ENCODE measurements at places on chromosomes 5 and 9. TPM values are rescaled to one million over a fixed set of nuclear protein-coding genes. Genes with fewer than 3 reads are reported as not detected.

The PTGDS gene
- total RNA-seq, result 477 TPM

The PROB1 gene
- 1.9 TPM for total RNA-seq

The EIF4E1B gene
- not detected for total RNA-seq

The ANKRD34B gene
- 0.35 TPM for total RNA-seq

The C9orf152 gene
- 27.6 TPM for total RNA-seq

The PDE6A gene
- total RNA-seq, result 0.09 TPM

The HAPLN1 gene
- total RNA-seq, result 0.12 TPM

The ENC1 gene
- 15.0 TPM for total RNA-seq

The WDR70 gene
- total RNA-seq, result 24.7 TPM

The SLC25A2 gene
- 0.64 TPM for total RNA-seq

GRCh38 chr5:147162740-147163139, 72.1 kb upstream of the STK32A start:
- DNase-seq, result no peak

GRCh38 chr5:97874491-97874890, 691.4 kb upstream of the RIOK2 start:
- no peak for DNase-seq

DNA sequence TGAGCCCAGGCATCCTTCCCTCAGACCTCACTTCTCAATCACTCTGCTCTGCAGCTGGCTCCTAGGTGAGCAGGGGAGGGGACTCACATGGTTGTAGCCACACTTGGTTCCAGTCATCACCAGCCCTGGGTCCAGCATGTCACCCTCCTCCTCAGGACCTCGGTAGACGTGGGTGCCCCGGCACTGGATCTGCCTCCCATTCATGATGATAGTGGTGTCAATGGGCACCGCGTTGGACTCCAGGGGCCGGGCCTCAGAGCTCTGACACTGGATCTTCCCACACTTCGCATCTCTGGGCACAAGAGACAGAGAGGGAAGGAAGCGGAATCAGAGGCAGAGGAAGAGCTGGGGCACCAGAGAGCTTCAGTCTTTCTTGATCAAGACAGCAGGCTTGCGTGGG, 32.9 kb downstream of the NIPAL4 start:
- no peak for DNase-seq

DNA sequence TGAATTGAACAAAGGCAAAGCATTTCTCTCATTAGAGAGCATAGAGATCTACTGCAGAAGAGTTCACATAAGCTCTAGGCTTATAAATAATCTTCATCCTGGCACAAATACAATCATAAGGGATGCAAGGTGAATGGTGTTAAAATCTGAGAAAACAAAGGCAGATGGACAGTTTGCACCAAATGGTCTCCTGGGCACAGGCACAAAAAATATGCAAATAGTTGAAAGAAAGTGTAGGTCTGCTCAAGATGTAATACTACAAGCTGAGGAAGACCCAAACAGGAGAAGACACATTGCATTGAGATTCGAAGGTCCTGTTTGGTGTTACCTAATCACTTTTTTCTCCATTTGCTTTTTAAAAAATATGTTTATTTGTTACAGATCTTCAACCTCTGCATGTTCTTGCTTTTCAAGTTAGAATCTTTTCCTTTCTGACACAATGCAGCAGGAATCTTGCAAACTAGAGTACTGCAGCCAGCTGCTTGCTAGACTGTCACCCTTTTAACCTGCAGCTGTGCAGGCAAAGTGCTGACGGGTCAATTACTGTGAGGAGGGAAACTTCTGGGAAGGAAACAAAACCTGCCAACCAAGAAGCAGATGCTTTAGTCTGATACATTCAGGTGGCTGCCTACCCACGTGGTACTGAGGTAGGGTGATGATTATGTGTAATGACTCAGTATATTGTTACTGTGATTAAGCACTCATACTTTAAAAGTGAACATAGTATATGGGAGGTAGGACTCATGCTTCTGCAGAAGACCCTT, 1048.6 kb upstream of the SEMA6A start:
- DNase-seq, result no peak

- DNase-seq, result no peak
Measured at GRCh38 chr9:21267485-21268346, 27.9 kb upstream of the IFNA14 start.

DNA sequence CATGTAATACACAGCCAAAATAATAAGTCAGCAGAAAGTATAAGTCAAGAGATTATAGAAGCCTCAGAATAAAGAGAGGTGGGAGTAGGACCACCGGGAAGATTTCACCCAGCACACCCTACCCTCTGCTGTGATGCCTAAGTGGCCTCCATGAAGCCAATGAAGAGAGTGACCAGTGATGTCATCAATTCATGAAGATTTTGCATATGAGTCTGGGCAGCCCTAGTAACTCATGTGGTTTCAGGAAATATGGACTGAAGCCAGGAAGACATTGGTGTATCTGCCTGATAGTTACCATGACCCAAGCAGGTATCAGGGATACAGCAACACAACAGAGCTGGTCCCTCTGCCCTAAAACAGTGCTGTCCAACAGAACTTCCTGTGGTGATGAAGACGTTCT, 135.3 kb downstream of the ADAMTS12 start:
- DNase-seq, result no peak

DNA sequence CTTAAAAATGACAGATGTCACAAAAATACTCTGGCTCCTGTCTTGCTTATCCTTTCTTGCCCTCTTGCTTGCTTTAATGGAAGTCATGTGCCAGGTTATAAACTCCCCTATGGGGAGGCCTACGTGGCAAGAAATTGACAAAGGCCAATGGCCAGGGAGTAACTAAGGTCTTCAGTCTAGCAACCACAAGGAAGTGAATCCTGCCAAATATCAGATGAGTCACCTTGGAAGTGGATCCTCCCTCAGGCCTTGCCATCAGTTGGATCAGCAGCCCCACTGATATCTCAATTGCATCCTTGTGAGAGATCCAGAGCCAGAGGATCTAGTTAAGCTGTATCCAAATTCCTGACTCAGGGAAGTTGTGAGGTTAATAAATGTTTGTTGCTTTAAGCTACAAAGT, 82.8 kb downstream of the CAAP1 start:
- no peak for DNase-seq

GRCh38 chr9:79868567-79869189, 296.9 kb downstream of the TLE4 start:
- no peak for DNase-seq

- no peak for DNase-seq
Measured at GRCh38 chr5:52134013-52134650, 653.6 kb upstream of the ITGA1 start.

DNA sequence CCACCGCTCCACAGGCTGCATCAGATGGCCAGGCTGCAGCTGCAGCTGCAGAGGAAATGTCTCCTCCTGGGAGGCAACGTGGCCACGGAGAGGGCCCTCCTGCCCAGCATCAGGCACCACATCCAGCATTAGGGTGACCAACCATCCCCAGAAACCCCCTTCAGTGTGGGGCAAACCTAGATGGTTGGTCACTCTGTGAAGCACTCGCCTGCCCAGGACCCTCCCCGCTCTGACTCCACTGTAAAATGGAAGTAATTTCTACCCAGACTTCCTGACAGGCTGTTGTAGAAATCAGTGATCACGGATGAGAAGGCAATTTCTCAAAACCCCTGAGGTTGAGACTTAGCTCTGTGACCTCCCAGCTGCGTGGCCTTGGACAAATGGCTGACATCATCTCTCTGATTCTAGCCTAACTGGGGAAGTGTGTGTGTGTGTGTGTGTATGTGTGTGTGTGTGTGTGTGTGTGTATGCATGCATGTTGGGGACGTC, 31.6 kb downstream of the B4GALT1 start:
- no peak for DNase-seq

DNA sequence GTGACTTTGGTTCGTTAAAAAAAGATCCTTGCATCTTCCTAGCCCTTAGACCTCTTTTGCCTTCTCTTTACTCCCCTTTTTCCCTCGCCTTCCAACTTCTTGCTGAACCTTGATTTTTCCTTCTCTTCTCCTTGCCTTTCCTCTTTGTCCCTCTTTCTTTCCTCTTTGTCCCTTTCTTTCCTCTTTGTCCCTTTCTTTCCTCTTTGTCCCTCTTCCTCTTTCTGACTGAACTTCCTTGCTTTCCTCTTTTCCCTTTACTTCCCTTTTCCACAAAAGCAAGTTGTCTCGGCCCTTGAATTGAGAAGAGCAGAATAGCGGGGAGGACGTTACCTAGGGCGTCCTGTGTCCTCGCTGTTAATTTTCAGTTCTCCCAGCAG, 1.4 kb upstream of the MLLT3 start:
- DNase-seq, result no peak

GRCh38 chr5:9733486-9733885, 103.3 kb upstream of the TAS2R1 start:
- no peak for DNase-seq

GRCh38 chr5:15620501-15620900, 120.5 kb downstream of the FBXL7 start:
- no peak for DNase-seq

DNA sequence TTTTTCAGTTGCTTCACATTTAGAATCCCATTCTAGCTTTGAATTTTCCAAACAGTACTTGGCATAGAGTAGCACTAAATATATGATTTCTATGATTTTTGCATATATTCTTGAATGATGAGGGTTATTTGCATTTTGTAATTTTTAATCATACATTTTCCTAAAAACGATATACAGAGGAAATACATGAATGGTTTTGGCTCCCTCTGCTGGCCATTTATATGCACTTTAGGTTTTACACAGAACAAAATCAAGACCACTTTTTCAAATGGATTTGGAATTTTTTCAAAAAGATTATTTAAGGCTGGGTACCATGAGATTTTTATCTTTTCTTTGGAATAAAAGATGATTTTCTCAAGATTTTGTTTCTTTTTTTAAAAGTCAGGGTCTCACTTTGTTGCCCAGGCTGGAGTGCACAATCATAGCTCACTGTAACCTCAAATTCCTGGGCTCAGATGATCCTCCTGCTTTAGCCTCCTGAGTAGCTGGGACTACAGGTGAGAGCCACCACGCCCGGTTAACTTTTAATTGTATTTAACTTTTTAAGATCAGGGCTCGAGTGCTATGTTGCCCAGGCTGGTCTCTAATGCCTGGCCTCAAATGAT, 16.7 kb upstream of the COMMD10 start:
- DNase-seq, result no peak

DNA sequence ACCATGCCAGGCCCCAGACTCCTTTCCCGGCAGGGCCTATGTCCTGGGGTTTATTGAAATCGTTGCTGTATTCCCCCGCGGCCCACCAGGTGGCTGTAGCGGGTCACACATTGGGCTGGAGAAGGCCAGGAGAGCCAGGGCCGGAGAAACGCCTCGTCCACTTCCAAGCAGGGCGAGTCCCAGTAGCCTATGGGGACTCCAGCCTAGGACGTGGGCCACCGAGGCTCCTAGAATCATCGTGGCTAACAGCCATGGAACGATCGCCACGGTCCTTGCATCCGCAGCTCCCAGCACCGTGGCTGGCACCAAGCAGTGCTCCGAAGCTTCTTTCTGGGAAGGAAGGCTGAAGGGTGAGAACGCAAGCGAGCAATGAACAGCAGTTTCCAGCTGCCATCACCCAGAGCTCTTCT, 87.7 kb downstream of the ENTREP1 start:
- peak; percentile 80 for DNase-seq

DNA sequence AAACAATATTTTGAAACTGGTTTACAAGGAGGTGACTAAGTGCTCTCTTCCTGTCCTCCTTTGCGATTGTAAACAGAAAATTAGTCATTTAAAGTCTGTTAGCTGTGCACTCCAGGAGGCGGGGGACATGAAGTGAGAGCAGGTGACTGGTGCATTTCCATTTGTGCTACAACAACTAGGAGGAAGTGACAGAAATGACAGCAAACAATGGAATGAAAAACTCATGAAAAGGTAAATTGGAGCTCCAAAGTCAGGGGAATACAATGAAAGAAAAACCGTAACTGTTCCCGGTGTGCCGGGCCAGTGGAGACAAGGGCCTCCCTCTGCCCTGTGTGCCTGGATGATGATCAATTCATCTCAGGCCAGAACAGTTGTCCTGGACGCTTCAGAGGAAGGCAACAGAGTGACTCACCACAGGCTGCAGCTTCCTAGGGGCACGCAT, 439.9 kb downstream of the GADD45G start:
- DNase-seq, result no peak

DNA sequence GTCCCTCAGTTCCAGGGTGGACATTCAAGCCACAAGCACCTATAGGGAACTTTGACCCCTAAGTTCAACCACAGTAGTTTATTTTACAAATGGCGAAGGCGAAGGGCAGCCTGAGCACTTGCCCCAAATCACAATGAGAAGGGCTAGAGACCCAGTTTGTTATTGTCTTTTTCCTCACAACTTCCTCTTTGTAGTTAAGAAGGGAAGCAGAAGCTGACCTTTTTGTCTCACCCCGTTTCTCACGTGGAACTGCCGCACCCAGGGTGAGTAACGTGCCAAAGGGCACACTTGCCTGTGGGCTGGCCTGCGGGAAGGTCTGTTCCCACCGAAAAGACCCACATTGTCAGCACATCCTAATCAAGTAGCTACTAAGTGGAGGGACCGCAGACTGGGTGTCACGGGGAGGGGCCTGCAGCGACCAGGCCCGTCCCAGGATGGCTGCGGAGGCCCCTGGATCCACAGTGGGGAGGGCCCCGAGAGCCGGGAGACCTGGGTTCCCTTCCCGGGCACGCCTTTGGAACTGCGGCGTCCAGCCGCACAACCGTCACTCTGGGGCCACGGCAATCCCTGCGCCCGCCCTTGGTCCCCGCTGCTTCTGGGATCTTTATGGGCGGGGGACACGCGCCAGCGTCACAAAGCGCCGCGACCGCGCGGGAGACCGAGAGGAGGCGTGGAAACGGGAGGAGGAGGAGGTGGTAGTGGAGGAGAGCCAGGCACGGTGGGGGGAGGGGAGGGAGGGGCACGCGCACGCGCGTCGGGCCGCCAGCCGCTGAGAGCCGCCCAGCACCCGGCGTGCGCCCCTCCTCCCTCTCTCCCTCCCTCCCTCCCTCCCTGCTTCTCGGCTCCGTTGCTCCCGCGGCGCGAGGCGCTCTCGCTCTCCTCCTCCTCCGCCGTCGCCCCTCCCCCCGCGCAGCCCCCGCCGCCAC, at the start of gene UBE2R2:
TSS of gene UBE2R2 (plus strand) at position 834 of the 926 bp plus-strand sequence. CDS start 598 bp downstream, outside the sequence.
- DNase-seq, result peak; percentile 96

DNA sequence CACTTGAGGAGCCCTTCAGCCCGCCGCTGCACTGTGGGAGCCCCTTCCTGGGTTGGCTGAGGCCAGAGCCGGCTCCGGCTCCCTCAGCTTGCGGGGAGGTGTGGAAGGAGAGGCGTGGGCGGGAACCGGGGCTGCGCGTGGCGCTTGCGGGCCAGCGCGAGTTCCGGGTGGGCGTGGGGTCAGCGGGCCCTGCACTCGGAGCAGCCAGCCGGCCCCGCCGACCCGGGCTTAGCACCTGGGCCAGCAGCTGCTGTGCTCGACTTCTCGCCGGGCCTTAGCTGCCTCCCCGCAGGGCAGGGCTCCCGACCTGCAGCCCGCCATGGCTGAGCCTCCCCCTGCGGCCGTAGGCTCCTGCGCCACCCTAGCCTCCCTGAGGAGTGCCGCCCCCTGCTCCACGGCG, 6.2 kb upstream of the SHB start:
- DNase-seq, result peak; percentile 73

DNA sequence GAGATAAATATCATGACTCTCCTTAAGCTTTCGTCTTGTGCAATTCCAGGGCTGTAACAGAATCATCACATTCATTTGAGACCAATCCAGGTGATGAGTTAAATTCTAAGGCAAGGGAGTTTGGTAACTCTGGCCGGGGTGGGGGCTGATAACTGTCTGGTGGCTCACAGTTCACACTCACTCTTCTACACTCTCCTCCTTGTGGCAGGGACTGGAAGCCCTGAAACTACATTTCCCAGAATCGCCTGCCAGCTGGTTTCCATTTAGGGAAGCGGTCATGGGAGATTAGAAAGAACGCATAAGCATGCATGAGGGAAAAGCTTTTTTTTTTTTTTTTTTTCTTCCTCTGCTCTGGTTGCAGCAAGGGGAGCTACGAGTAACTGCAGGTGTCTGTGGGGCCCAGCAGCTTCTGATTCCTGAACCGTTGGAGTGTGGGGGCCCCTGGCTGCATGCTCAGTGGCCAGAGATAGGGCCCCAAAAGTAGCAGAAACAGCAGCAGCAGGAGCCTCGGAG, 154.8 kb upstream of the TBC1D2 start:
- DNase-seq, result no peak
